ENCODE measurements at places on chromosomes 6 and 20.

DNA sequence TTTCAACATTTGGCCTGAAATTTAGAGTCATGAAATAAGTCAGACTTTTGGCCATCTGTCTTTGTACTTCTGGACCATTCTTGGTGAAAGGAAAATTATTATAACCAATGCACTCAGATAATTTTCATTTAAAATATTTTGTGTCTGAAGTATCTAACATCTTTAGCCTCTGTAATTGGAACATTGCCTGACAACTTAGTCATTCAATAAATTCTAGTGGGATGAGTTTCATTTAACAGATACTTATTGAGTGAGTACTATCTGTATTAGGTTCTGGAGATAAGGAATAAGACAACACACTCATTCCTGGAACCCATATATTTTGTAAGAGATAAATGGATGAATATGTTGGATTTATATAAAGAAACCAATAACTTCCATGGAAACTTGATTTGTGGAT, 536.0 kb downstream of the BCKDHB start:
- no peak for DNase-seq

GRCh38 chr20:61760731-61761130, 304.9 kb downstream of the TAF4 start:
- DNase-seq = no peak

DNA sequence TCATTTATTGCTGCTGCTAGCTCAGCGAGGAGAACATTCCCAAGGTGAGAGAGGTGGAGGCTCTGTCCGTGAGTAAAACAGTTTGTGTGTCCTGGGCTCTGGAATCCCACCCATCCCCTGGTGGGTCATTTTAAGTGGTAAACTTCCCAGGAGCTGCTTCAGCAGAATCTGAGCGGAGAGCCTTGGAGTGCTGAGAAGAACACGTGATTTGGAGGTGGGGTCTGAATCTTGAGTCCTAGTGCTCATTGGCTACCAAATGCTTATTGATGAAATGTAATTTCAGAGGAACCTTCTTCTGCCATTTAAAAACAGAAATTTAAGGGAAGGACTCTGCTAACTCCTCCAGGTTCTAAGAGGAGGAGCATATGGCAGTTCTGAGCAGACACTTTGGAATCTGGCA, 132.4 kb downstream of the CDH26 start:
- DNase-seq = no peak

- peak; percentile 52 for DNase-seq
Measured at GRCh38 chr6:159110013-159110412, 59.2 kb upstream of the FNDC1 start.

DNA sequence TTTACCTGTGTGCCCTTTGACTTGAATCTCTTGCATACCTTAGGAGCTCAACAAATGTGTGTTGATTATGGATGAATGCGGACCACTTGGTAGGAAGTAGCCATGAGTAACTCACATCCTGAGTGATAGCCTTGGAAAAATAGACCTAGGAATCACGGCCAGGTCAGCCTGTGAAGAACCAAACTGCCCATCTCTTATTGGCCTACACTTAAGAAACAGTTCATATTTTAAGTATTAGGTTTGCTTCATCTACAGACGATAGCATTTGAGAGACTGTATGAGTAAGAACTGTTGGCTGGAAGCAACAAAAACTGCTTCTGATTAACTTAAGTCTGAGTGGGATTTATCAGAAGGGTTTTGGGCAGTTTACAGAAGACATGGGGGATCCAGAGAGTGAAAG, 320.1 kb upstream of the PRND start:
- peak; percentile 52 for DNase-seq

DNA sequence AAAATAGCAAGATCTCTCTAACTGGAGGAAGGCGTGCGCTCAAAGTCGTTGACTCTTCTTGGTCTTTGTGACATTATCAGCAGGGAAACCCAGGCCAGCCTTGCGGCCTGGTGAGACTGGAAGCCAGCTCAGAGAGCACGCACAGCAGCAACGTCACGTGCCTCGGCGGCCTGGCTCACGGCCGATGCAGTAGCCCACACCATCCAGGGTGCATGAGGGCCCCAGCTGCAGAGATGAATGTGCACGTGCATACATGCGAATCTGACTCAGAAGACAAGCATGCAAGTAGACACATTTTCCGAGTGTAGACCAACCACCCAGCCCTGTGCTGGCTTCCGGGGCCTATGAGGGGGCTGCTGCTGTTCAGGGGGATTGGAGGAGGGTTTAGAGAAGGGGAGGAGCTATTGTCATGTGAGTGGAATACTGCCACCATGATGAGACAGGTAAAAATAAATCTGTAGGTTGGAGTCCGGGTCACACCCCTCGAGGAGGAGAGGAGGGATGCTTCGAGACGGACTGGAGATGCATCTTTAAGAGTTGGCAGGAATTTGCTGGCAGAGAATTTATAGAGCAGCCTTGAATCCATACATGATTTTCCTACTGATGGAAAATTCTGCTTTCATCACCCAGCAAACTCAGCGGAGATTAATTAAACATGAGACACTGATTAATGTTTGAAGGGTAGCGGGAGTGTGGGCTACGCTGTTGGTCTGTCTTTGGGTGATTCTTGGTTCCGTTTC, 388.2 kb downstream of the CDH4 start:
- DNase-seq = no peak

DNA sequence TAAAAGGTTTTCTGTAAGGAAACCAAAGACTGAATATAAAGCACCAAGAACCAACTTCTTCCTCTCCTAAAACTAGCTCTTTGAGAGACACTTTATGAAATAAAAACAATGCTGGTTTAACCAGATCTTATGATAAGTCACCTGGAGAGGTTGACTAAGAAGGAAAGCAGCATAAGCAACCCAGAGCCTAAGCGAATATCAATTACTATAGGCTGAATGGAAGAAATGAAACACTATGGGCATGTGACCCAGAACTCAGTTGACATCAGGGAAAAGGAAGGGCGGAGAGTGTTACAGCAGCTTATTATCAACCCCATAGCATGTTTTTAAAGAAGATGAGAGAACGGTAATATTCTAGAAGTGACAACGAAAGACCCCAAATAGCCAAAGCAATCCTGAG, 94.1 kb upstream of the STMND1 start:
- no peak for DNase-seq

DNA sequence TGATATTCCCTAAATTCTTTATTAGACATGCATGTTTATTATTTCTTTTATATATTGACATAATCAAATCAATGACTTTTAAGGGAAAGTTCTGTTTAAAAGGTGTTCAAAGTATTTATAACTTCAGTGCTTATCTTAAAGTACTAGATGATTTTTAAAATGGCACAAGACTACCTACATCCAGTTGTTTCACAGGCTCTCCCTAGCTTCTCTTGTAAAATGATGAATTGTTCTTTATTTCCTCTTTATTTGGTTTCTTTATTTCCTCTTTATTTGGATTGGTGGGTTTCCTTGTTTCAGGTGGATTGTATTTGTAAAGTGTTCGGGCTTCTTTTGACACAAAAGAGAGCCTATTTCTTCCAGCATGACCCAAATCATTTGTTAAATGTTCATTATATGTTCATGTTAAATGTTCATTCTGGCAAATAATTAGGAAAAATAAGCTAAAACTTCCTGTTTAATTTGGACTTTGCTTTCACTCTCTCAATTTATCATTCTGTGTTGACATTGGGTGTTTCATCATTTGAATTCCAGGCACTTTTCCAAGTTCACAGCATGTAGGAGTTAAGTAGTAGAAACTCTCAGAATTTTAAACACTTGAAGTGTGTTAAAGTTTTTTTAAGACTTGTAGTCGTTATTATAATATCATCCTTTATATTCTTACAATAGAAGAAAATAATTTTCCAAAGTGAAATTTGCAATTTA, 24.6 kb downstream of the MLIP start:
- DNase-seq = peak; percentile 55

DNA sequence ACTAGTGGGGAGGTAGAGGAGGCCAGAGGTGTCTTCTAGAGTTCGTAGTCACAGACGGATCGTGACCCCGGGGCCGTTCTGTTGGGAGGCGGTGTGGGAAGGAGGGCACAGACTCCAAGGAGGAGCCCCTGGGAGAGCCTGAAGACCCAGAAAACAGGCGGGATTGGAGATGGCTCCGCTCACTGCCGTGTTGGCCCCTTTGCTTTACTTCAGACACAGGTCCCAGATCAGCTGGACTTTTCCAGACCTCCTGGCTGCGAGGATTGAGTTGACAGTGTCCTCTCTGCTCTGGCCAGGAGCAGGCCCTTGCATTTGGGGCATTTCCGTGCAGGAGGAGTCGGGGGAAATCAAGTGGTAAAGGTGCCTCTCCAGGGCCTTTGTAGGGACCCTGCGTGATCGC, 112.9 kb downstream of the ARMC2 start:
- DNase-seq = no peak

GRCh38 chr6:169391473-169392071, 137.9 kb upstream of the THBS2 start:
- DNase-seq = no peak

GRCh38 chr6:87903323-87903722, 144.3 kb upstream of the SPACA1 start:
- DNase-seq = no peak

DNA sequence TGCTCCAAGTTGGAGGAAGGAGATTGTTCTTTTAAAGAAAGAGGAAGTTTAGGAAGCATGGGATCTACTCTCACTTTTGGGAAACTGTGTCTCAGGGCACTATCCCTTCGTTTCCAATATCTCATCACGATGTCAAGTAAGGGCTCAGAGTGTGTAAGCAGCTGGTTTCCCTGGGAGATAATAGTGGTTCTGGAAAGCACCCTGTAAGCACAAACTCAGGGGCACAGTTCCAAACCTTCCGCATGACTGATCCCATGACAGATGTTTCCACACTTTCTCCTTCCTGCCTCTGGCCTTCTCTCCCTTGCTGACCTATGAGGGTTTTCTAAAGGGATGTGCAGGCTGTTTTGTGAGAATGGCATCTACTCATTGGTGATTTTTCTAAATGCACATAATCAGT, 33.9 kb downstream of the ADTRP start:
- no peak for DNase-seq

GRCh38 chr6:44076356-44077213, 50.7 kb downstream of the MRPL14 start:
- no peak for DNase-seq

DNA sequence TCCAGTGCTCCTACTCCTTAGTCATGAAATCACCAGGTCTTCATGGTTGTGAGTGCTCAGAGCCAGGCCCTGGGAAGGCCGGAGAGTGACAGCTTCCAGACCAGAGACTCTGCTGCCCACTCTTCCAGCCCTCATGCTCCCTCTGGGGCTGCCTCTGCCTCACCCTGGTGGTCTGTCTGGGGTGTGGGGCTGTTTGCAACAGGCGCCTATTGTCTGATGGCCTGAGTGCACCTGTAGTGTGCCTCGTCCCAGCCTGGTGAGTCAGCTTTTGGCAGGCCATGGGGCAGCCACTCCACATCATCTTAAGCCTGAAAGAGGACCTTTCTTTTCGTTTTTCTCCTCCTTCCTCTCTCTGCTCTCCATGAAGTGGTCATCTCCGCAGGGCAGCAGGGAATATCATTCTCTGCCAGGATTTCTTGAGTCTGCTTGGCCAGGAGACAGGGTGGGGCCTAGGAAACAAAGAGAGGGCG, 173.8 kb downstream of the VEGFA start:
- DNase-seq = no peak

- DNase-seq = no peak
Measured at GRCh38 chr6:65627015-65627414, 80.0 kb downstream of the EYS start.

GRCh38 chr6:166395778-166396177, 13.0 kb upstream of the MPC1 start:
- no peak for DNase-seq

DNA sequence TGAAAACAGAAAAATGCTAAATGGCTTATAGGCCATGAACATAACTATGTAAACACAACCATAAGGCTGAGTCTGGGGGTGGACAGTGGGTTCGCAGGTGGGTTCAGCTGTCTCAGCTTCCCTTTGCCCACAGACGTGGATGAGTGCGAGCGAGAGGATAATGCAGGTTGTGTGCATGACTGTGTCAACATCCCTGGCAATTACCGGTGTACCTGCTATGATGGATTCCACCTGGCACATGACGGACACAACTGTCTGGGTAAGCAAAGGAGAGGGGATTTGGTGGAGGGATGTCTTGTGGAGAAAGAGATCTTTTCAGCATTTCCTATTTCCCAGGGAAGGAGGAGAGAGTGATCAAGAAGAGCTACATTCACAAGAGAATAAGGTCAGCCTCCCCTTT, 14.7 kb downstream of the SCUBE3 start:
- DNase-seq = no peak

DNA sequence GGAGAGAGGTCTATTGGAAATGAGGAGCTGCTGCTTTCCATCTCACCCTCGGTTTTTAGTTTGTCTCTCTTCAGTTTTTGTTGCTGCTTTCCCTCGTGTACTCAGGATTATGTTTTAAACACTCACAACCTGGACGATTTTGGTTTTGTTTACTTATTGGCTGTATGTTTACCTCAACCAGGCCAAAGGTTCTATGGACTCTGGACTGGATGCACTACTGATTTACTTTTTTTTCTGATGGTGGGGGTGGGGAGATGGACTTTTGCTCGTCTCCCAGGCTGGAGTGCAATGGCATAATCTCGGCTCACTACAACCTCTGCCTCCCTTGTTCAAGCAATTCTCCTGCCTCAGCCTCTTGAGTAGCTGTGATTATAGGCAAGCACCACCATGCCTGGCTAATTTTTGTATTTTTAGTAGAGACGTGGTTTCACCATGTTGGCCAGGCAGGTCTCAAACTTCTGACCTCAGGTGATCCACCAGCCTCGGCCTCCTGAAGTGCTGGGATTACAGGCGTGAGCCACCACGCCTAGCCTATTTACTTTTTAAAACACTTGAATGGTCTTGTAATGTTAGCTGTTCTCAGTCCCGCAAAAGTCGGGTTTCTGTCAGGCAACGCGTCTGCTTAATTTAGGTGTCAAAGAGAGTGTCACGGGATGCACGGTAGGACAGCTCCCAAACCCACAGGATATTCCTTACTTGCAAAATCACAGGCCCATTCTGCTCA, 148.2 kb upstream of the RIPOR2 start:
- DNase-seq = no peak

- DNase-seq = no peak
Measured at GRCh38 chr6:46903175-46903574, 18.6 kb downstream of the ADGRF5 start.

DNA sequence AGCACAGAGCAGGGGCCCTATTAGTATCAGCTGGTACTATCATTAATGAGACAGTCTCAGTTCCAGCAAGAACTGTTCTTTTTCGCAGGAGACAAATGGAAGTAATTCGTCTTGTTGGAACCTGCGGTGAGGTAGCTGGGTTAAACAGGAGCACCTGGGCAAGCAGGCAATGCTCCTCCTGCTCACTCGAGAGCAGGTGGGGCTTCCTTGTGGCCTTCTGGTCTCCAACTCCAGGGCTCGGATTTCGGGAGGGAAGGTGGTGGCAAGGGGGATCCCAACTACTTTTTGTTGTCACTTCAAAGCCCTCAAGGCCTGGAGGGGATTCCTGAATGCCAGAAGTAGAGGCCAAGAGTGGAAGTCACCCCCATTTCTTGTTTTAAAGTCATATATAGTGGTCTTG, 1.3 kb upstream of the SPEF1 start:
- no peak for DNase-seq

DNA sequence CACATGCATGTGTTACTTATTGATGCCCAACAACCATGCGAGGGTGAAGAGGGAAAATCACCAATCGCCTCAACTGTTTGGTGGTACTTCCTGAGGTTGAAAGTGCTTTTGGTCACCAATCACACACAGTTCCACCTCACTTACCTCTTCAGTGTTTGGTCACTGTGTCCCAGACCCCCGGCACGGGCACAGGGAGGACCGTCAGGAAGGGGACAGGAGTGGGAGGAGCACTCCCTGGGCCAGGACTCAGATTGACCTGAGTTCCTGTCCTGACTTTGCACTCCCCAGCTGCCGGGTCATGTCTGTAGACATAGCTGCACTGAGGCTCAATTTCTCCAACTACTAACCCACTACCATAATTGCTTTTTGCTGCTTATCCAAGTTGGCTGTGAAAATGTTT, 74.2 kb upstream of the PBOV1 start:
- DNase-seq = no peak

Data from adipocyte (in vitro differentiated cells).